Activated CD8-positive, alpha-beta memory T cell treated with anti-CD3 and anti-CD28 coated beads for 4 hours (primary cell): ENCODE measurements at places on chromosomes 5 and 9.

DNA sequence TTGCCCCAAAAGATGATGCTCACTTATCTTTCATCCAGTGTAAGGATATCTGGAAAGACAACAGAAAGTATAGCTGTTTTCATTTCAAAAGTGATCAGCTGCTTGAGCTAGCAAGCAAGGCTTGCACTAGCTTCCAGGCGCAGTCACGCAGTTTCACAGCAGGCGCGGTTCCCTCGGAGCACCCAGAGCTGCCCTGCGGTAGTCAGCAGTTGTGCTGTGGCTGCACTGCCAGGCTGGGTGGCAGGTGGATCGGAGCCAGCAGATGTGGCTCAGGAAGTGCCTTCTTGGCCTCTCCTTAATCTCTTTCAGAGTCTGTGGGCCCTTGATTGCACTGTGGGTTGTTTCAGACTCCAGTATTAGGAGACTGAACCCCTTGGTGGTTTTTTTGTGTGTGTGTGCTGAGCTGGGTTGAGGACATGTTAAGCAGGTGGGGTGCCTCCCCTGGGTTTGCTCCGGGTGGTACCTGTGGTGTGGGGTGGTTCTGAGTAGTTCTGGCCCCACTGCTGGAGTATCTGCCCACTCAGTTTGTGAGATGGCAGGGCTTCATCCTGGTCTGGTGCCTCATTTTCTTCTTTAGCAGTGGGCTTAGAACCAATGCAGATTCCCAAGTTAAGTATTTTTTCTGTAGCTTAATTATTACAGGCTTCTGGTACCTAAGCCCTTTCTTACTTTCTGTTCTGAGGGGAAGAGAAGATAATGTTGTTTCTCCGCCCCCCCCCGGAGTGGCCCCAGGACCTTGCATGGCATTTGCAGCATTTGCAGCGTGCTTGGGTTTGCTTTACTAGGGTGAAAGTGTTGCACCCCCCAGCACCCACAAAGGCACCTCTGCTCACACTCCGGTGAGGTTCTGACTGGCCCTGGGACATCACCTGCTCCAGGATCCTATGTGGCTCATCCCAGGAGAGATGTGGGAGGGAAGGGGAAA lies 16.4 kb downstream of the TENT4A start:
- DNase-seq: no peak

- no peak for DNase-seq
Observed at GRCh38 chr9:14180960-14181537, 132.9 kb downstream of the NFIB start.

- no peak for DNase-seq
Observed at GRCh38 chr5:39505791-39506190, 81.0 kb upstream of the DAB2 start.

- no peak for DNase-seq
Observed at GRCh38 chr5:146877783-146878475, 628 bp downstream of the PPP2R2B start.

GRCh38 chr5:132203464-132203818 lies 24.2 kb downstream of the P4HA2 start:
- no peak for DNase-seq

- DNase-seq: no peak
Observed at GRCh38 chr9:104227108-104227507, 133.0 kb downstream of the SMC2 start.

DNA sequence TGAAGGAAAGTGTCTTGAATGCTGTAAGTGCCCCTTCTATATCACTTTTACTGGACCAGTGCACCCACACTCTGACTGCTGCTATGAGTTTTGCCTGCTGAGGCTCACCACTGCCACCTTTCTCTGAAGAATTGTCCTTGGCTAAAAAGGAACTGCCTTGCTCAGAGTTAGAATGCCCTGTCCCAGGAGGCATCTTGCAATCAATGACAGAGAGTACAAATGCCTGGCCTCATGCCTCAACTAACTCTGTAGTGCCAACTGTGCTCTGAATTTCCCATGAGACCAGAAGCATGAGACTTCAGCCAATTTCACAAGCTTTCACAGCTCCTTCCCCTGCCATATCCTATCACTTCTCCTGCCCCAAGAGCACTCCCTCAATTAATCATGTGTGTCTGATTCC lies 569.7 kb downstream of the ZNF608 start:
- DNase-seq: no peak

- no peak for DNase-seq
Observed at GRCh38 chr9:127437497-127438264, 13.5 kb downstream of the ZNF79 start.

- DNase-seq: no peak
Observed at GRCh38 chr5:93620487-93621326, 37.7 kb downstream of the NR2F1 start.

- DNase-seq: no peak
Observed at GRCh38 chr9:133979921-133980863, 11.9 kb downstream of the VAV2 start.

GRCh38 chr5:96909435-96909834 lies 26.4 kb upstream of the LNPEP start:
- DNase-seq: no peak

DNA sequence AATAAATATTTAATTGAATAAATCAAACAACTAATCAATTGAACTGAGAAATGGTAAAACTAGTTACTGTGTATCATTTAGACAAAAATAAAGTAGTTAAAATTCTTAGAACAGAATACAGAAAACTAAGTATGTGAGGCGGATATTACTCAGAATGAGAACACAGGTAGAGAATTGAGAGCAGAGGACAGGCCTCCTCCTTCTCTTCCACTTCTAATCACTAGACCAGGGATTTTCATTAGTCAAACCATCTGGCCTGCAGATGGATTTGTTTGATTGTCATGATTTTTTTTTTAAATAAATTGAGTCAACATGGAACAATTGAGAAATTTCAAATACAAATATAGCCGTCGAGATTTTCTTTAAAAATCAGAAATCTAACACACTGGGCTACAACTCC lies 198.6 kb upstream of the HMHB1 start:
- DNase-seq: no peak

DNA sequence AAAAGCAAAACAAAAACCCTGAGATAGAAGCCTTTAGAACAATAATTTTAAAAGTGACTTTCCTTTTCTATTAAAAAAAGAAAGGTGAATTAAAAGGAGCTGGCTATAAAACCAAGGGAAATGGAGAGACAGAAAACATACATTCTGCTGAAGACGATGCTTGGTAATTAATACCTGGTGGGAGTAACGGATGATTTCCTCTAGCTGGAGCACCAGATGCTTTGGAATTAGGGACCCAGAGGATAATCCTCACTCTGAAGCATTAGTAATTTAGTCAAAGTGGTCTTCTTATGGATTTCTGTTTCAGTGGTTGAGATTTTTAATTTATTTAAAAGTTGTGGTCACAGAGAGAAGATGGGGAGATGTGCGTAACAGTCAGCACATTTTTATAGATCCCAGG lies 982.5 kb downstream of the TLE4 start:
- no peak for DNase-seq

DNA sequence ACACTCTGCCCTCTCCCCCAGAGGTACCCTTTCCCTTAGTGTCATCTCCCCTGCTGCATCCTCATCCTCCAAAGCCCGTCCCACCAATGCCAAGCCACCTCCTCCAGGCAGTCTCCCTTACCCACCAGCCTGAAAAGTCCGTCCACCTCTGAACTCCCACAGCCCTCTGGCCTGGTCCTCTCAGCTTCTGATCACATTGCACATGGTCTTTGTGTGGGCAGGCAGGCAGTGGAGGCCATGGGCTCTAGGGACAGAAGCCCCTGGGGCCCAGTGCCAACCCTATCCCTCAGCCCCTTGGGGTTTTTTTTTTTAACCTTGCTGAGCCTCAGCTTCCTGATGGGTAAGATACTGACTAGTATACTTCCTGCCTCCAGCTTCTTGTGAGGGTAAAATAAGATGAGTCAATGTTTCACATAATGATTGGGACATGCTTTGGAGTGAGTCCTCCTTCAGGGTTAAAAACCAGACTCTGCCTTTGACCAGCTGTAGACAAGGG lies 19.4 kb downstream of the CSF1R start:
- DNase-seq: no peak

GRCh38 chr9:15622318-15622971 lies 69.6 kb downstream of the CCDC171 start:
- no peak for DNase-seq

DNA sequence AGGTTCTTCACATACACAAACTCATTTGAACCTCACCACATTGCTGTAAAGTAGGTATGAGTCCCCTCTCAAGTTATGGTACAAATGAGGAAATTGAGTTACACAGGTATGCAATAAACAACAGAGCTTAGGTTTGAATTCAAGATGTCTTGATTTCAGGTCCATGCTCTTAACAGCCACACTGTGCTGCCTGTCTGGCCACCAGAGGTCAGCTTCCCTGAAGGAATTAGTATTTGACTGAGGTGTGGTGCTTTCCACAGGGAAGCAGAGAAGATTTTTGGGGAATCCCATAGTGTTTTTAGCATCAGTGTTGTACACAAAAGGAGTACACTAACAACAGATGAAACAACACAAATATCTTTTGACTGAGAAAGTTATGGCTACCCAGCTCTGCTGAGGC lies 94.4 kb upstream of the ITGA1 start:
- no peak for DNase-seq

GRCh38 chr5:158569534-158569933 lies 530.2 kb downstream of the EBF1 start:
- DNase-seq: no peak

DNA sequence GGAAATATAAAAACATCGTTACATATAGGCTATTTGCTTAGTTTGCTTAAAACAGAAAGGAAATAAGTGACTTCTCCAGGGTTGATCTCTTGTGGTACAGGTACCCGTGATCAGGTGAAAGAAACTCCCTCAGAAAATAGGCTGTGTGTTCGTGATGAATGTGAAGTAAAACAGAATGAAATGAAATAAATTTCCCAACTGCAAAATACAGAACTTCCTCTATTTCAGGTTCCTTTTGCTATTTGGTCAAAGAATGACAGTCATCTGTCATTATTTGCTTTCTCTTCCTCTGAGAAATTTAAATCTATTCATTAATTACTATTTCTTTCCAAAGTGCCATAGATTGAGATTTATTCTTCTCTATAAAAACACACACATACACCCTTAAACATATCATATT lies 408.1 kb downstream of the FAM170A start:
- DNase-seq: no peak

DNA sequence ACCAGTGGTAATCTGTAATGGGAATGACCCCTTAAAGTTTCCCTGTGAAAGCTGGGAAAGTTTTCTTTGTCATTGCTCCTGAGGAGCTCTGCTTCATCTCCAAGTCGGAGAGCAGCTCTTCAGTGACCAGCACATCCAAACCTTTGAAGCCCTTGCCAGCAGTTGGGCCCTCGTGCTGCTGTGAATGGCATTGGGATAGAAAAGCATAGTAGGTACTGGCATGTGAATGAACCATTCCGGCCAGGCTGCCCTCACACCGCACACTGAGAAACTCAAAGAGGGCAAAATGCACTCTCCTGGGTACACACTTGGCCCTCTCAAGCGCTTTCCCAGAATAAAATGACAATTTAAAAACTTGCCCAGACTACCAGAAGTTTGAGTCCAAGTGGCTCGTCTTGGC lies 1135.0 kb upstream of the WWC1 start:
- no peak for DNase-seq

- DNase-seq: no peak
Observed at GRCh38 chr9:130904070-130905044, 7.7 kb upstream of the QRFP start.

GRCh38 chr5:103178167-103178566 lies 58.1 kb downstream of the PPIP5K2 start:
- no peak for DNase-seq

GRCh38 chr5:88845081-88845697 lies 37.8 kb downstream of the MEF2C start:
- DNase-seq: no peak

GRCh38 chr9:136171801-136172411 lies 33.0 kb downstream of the LHX3 start:
- DNase-seq: no peak

- no peak for DNase-seq
Observed at GRCh38 chr5:151139646-151140045, 17.9 kb downstream of the ANXA6 start.

- no peak for DNase-seq
Observed at GRCh38 chr5:180098991-180099732, 27.6 kb upstream of the RNF130 start.

DNA sequence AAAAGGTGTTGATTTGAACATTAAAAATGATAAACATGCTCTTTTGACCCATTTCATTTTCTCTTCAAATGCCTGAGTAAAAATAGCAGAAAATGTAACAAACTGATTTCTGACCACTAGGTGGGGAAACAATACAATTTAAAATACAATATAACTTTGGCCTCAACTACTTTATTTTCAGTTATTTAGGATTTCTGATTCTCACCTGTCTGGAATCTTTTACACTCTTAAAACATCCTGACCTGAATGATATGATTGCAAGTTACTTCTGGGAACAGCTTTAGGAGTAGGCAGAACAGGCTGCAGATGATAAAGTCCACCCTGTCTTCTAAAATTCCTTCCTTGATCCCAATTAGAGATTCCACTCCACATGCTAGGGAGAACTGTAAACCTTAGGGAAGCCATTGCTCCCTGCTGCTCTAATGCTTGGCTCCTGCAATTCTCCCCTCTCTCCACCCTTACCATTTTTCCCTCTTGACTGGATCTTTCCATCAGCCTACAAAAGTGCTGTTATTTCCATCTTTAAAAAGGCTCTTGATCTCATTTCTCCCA lies 70.3 kb downstream of the FYB1 start:
- DNase-seq: no peak

DNA sequence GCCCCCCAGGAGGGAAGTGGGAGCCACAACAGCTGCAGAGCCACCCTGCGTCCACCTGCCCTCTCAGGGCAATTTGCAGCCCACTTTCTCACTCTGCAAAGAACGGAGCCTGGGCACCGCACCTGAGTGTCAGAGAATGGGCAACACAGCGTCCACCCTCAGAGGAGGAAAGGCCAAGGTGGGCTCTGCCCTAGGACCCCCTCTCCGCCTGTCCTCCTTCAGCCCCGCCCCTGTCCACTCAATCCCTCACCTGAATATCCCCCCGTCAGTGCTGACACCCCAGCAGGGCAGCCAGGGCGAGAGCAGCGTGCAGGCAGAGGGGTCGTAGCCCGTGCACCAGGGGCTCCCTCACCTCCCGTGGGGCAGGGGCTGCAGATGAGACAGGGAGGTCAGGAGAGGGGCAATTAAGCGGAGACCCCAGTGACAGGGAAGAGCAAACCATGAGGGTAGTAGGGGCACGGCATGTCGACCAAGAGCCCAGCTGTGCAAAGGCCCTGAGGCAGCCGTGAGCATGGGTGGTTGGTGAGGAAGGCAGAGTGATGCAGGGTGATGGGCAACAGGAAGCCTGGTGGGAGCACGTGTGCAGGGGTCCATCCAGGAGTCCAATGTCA lies 140.3 kb downstream of the OLFM1 start:
- DNase-seq: no peak

DNA sequence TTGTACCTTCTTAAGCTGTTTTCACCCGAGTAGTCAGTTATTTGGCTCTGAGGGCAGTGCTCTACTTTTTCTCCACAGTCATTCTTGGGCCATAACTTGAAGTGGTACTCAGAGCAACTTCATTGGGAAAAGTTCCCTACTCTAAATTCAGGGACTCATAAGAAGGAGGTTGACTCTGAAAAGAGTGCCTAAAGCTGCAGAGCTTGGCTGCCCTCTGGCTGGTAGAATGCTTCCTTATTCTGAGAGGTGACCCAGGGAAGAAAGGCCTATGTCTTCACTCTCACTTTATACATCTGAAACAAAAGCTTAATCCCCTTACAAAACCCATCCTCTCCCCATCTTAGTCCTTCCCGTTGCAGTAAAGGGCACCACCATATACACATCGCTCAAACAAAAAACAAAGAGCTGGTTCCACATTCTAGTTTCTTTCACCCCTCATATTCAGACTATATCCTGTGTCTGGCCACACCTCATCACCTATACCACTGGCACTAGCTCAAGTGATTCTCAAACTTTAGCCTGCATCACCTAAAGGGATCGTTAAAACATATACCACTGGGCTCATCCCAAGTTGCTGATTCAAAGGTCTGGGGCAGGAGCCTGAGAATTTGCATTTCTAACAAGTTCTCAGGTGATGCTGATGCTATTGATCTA lies 7.9 kb downstream of the IGIP start:
- DNase-seq: no peak
